Body of pancreas (tissue), 4 donors: ENCODE measurements at places on chromosomes 5 and 9. TPM values are rescaled to one million over a fixed set of nuclear protein-coding genes. Genes with fewer than 3 reads are reported as not detected.

DNA sequence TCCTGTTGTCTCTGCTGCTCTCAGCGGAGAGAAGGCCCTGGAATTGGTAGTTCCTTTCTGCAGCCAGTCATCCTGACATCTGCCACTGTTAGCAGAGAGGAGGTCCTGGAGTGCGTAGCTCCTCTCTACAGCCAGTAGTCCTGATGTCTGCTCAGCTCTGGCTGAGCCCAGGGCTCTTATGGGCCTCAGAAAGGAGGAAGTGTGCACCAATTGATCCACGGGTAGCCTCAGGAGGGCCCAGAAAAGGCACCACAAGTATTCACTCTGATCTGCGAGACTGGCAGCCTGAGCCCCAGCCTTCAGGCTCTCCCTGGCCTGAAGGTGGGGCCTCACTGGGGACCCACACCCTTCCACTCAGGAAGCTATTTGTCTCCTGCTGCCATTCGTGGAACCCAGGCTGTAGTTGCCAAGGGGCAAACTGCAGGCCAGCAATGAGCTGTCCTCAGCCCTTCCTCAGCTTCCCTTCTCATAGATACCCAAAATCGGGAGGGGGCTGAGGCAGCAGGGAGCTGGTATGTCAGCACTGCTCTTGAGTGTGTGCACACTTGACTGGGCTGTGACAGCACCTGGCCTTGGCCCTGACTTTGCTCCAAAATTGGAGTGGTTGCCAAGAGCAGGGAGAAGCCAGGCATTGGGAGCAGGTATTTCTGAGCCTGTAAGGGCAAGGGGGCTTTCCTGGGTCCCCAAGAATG lies 1049.5 kb upstream of the ACO1 start:
- H3K4me1 ChIP-seq = no peaks in the 10 kb centered on the region
- no peak overlapping the region for H3K27ac ChIP-seq
- H3K27me3 ChIP-seq = no peaks in the 10 kb centered on the region
- H3K36me3 ChIP-seq = no peaks in the 10 kb centered on the region

DNA sequence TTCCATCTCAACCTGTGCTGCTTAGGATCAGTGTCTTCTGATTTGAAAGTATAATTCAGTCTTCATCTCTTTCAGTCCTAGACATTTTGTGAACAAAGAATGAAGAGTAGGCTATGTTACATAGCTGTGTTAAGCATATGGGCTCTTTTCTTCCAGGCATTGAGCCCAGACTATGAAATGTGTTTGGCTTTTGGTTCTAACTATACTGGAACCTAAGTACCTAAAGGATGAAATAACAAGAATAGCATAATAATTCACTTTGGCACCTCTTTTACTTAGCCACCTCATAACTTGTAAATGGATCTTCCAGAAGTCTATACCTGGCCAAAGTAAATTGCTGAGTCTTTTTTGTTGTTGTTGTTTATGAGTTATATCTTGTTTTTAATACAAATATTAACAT lies 71.4 kb downstream of the SLF1 start:
- H3K36me3 ChIP-seq = no peaks in the 10 kb centered on the region
- DNase-seq = no peak
- H3K4me3 ChIP-seq = no peak overlapping the region
- H3K27ac ChIP-seq = no peak overlapping the region

- H3K27ac ChIP-seq = no peak overlapping the region
- no peak overlapping the region for H3K4me3 ChIP-seq
- no peaks in the 10 kb centered on the region for H3K27me3 ChIP-seq
- no peaks in the 10 kb centered on the region for H3K4me1 ChIP-seq
- no peaks in the 10 kb centered on the region for H3K36me3 ChIP-seq
Observed at GRCh38 chr5:157965040-157965678, 106.2 kb upstream of the CLINT1 start.

SHLD3 gene
- total RNA-seq = 1.0 TPM

- H3K27me3 ChIP-seq = no peaks in the 10 kb centered on the region
- DNase-seq = no peak
- H3K4me3 ChIP-seq = no peak overlapping the region
- H3K36me3 ChIP-seq = no peaks in the 10 kb centered on the region
- H3K4me1 ChIP-seq = no peaks in the 10 kb centered on the region
Observed at GRCh38 chr5:54066433-54066832, 243.9 kb downstream of the ARL15 start.

- no peak for DNase-seq
- no peaks in the 10 kb centered on the region for H3K27me3 ChIP-seq
- H3K27ac ChIP-seq = no peak overlapping the region
- H3K36me3 ChIP-seq = no peaks in the 10 kb centered on the region
- peaks cover 3% of the 10 kb centered on the region for H3K4me1 ChIP-seq
Observed at GRCh38 chr5:150847334-150847695, 994 bp downstream of the IRGM start.

DNA sequence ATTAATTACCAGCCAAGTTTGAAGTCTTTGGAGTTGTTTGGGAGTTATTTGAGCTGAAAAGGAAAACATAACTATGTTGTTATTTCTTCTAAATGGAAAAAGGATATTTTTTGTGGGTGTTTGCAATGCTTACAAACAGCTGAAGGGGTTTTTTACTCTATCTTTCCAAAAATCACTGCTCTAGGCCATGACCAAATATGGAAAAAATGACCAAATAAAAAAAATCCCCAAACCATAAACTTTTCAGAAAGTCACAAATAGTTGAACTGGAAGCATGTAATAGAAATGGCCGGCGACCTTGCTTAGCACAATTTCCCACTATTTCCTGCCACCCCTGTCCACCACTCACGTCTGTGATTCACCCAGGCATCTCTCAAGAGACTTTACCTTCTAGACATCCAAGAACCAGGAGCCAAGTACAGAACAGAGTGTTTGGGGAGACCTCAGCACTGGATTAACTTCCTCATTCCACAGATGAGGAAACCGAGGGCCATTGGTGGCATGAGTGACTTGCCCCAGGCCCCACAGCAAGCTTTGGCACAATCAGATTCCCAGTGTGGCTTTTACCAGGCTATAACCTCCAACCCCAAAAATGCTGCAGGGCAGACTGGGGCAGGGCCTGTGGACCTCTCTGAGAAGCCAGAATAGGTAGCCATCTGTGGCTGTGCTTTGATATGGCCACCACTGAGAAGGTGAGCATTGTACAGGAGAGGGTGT lies 84.5 kb downstream of the NRG2 start:
- DNase-seq = no peak
- no peaks in the 10 kb centered on the region for H3K36me3 ChIP-seq
- no peaks in the 10 kb centered on the region for H3K4me1 ChIP-seq
- no peaks in the 10 kb centered on the region for H3K27me3 ChIP-seq
- H3K4me3 ChIP-seq = no peak overlapping the region

GRCh38 chr5:84821924-84822323 lies 437.2 kb upstream of the EDIL3 start:
- H3K27ac ChIP-seq = no peak overlapping the region
- no peak for DNase-seq
- H3K4me3 ChIP-seq = no peak overlapping the region
- H3K36me3 ChIP-seq = no peaks in the 10 kb centered on the region
- no peaks in the 10 kb centered on the region for H3K27me3 ChIP-seq
